ENCODE measurements at places on chromosomes 3 and 15.

DNA sequence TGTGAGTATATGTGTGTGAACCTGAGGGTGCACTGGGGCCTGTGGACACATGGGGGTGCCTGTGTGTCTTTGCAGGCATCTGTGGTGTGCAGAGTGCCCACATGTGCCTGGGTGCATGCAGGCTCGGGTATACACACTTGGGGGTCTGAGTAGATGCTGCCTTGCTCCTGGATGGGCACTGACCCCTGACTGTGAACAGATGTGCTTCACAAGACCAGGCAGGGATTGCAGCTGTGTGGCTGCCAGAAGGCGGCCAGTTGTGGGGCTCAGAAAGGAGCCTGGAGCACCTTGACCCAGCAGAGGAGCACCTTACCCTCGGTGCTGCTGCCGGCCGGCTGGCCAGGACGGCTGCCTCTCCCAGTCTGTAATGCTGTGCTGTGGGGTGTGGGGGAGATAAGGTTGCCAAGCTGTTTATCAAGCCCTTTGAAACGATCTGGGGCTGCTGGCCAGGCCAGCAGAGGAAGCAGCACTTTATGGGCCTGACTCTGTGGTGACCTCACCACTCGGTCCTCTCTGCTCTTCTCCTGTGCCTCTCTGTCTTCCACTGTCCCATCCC is 55.5 kb upstream of the MRPS22 start:
- no peak for DNase-seq

GRCh38 chr3:77786216-77786615 is 746.3 kb downstream of the ROBO2 start:
- no peak for DNase-seq

DNA sequence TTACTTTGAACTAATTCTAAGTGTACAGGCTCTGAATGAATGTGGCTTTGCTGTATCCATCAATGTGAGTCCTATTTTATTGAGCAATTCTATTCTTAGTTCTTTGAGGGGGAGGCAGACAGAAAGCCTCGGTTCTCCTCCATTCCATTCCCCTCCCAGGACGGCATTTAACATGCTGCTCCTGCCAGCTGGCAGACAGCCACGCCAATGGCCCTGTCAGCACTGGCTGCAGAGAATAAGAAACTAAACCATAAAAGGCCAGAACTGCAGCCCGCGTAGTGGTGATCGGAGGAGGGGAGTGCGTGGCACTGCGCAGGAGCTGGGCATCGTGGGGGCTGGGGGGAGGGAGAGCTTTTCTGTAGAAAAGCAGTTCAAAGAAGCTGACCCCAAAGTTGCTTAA is 76.0 kb upstream of the HACD2 start:
- DNase-seq = no peak

DNA sequence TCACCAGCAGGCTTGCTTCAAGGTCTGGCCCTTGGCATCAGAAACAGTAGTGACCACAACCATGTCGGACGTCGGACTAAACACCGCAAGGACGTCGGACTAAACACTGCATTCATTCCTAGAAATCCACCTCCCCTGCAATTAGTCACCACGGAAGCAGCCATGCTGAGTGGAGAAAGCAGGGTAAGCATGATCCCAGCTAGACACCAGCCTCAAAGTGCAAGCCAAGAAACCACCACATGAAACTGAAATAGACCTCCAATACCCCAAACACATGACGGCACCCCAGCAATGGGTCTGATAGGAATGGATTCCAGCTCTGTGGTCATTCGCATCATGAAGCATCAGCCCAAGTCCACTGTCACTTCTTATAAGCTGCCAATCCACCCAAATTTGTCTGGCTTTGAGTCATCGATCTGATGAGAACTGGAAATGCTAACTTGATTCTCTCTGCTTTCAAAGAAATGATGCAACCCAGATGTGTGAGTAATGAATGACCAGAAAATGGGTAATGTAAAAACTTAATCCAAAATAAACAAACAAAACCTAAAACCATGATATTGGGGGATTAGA is 348.3 kb upstream of the TMCO5A start:
- DNase-seq = no peak

DNA sequence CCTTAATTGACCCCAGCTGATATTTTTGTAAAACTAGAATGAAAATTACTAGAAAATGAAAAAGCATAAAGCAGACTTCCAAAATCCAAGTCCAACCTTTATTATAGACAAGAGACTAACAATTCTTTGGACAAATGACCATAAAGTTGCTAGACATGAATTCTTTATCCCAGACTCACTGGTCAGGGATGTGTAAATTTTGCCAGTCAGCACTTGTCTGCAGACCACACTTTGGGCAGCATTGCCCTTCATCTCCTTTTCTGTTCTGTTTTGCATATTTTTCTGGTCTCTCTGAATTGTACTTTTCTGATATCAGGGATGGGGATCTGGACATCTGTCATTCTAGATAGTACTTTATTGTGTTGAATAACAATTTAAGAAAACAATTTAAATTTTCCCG is 10.1 kb upstream of the RBMS3 start:
- no peak for DNase-seq

- no peak for DNase-seq
Observed at GRCh38 chr3:136891934-136892855, 30.2 kb downstream of the NCK1 start.

DNA sequence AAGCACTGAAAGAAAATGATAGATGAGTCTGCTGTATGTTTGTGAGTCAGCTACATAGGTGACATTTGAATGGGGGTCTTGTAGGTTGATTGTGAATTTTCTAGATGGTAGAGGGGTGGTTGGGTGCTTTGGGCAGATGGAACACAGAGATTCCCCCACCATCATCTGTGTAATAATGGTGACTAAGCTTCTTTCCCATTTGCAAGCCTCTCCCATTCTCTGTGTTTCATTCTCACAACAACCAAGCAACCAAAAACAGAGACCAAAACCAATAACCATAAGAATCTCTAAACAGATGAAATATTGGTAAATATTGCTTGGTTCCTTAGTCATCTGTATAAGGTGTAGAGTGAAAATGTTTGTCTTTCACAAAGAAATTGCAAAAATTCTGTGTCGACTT is 17.8 kb upstream of the UTS2B start:
- DNase-seq = no peak

- DNase-seq = no peak
Observed at GRCh38 chr15:68299436-68299835, 21.9 kb downstream of the FEM1B start.

DNA sequence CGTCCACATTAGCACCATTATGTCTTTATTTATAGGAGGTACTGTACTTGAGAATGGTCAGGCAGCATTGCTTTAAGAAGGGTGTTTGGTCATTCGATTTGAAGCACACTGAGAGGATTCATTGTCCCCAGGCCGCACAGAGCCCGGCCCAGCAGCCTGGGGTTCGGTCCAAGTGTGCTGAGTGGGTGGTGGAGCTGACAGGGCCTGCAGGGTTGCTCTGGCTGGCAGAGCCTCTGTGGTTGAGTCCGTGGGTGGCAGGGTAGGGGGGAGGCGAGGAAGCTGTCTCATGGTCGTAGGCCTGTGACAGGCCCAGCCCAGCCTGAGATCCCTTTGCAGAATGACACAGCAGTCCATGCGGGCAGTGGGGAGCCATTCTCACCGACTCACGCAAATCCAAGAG is 227.7 kb upstream of the TOPAZ1 start:
- DNase-seq = no peak

DNA sequence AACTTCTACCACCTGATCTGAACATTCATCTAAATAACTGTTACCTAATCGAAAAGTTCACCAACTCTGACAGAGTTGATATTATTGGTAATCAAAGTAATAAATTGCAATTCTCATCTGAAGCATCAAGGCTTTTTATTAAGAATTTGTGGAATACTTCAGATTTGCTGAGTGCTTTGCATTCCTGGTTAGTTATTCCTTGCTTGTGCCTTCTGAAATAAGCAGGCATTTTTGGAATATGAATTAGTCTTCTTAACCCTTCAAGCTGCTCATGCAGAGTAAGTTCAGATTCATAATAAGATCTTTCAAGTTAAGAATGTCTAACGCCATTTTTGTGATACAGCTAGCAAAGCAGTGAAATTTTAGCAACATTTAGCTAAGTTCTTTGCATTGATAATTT is 188.5 kb downstream of the ALCAM start:
- no peak for DNase-seq

DNA sequence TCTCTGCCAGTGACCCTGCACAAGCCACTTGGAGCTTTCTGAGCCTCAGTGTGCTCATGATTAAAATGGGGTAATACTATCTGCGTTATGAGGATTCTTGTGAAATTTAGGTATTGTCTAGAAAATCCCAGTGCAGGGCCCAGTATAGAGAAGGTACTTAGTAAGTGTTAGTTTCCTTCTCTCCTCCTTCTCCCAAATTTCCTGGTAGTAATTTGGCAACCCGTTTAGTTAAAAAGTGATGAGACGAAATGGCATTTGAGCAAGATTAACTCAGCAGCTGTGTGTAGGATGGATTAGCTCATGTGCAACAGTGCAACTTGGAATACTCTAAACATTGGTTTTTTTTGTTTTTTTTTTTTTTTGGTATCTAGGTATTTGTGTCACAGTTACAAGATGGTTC is 84.6 kb downstream of the SLCO3A1 start:
- no peak for DNase-seq

DNA sequence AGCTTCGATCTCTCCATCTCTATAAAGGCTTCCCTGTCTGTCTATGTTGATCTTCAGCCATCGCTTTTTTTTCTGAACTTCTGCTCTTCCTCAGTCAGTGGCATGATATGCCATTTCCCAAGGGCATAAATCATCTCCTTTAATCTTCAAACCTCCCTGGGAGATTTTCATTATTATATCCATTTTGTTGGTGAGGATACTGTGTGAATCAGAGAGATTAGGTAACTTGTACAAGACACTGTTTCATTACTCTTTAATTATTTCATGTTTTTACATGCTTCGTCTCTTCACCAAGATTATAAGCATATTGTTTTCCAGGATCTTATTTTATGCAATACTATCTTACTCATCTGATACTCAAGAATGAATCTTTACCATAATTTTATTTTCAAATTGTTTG is 124.8 kb upstream of the ATP11B start:
- DNase-seq = no peak

DNA sequence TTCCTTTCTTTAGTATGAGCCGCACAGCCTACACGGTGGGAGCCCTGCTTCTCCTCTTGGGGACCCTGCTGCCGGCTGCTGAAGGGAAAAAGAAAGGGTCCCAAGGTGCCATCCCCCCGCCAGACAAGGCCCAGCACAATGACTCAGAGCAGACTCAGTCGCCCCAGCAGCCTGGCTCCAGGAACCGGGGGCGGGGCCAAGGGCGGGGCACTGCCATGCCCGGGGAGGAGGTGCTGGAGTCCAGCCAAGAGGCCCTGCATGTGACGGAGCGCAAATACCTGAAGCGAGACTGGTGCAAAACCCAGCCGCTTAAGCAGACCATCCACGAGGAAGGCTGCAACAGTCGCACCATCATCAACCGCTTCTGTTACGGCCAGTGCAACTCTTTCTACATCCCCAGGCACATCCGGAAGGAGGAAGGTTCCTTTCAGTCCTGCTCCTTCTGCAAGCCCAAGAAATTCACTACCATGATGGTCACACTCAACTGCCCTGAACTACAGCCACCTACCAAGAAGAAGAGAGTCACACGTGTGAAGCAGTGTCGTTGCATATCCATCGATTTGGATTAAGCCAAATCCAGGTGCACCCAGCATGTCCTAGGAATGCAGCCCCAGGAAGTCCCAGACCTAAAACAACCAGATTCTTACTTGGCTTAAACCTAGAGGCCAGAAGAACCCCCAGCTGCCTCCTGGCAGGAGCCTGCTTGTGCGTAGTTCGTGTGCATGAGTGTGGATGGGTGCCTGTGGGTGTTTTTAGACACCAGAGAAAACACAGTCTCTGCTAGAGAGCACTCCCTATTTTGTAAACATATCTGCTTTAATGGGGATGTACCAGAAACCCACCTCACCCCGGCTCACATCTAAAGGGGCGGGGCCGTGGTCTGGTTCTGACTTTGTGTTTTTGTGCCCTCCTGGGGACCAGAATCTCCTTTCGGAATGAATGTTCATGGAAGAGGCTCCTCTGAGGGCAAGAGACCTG is 13.2 kb downstream of the GREM1 start:
- DNase-seq = no peak

DNA sequence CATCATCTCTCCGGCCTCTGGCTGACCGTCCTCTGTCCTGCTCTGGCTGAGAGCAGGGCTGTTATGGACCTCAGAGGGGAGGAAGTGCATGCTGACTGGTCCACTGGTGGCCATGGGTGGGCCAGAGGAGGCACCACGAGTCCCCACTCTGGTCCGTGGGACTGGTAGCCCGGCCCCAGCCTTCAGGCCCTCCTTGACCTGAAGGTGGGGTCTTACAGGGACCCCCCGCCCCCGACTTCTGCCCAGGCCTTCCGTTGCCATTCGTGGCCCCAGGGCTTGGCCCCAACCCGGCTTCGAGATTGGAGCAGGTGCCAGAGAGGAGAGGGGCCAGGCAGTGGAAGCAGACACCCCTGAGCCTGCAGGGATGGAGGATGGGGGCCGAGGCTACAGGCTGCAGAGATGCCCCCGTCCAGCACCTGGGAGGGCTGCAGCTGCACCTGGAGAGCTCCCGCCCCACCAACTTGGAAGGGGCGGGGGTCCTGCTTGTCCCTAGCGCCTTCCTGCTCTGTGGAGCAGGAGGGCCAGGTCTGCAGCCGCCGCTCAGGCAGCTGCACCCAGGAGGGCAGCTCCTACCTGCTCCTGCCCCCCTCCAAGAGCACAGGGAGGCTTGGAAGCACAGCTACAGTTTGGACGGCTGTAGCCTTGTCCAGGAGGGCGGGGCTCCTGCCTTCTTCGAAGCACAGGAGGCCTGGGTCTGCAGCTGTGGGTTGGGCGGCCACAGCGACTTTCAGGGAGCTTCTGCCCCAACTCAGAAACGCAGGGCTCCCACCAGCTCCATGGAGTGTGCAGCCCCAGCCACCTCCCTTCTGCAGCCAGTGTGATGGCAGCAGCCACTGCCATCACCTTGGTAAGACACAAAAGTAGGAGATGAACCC is 142.5 kb downstream of the KLF13 start:
- no peak for DNase-seq

DNA sequence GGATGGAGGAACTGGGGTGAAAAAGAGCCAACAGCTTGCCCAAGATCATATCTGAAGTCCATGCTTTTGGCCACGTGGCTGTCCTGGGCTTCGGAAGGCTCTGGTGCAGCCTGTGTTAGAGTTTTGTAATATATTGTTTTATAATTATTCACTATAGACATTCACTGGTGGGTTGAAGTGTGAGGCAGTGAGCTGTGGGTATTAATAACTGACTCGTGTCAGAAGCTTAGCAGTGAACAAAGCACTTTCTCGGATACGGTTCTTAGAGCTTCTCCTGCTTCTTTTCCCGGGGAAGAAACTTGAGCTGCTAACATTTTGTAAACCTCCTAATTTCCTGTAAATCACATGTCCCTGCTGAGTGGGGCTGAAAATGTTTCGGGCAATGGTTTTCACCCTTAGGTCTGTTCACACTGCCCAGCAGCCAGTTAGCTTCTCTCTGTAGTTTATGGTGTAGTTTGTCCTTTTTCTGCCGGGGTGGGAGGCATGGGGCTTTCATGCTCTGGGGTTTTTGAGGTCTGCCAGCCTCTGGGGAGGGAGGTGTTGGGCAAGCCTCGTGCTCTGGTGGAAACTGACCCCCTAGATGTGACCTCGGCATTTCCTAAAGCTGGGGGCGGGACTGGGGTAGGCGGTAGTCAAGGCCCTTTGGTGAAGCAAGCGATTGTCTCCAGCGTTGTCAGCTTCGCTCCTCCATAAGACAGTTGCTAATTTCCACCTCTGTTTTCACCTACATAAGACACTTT is 1.7 kb downstream of the MRAS start:
- no peak for DNase-seq

- no peak for DNase-seq
Observed at GRCh38 chr3:47083786-47084185, 80.1 kb downstream of the SETD2 start.
